ENCODE measurements at places on chromosomes 11 and 22. TPM values are rescaled to one million over a fixed set of nuclear protein-coding genes. Genes with fewer than 3 reads are reported as not detected.

- peak overlapping the region; percentile 97 for H3K27ac ChIP-seq
- H3K4me1 ChIP-seq, result no peaks in the 10 kb centered on the region
- peak; percentile 85 for DNase-seq
These were observed 84.8 kb downstream of the TP53I11 start for GRCh38 chr11:44865866-44866272.

DNA sequence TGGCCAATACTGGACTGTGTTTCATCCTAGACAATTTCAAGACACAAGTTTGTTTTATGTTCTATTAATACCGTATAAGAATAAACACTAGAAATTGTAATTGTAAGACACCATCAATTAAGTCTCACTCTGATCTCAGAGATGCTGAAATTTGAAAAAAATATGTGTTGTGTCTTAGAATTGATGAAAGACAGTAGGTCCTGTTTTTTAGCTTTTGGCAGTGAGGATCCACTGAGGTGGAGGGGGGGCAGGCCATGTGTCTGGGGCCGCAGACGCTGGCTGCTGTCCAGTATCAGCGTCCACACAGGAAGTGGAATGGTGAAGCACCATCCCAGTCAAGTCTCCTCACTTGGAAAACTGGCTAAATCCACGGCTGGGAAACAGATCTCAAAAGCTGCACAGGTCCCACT is 22.5 kb upstream of the ALG8 start:
- no peaks in the 10 kb centered on the region for H3K36me3 ChIP-seq
- peak overlapping the region; percentile 75 for H3K27ac ChIP-seq
- DNase-seq, result peak; percentile 93
- H3K4me3 ChIP-seq, result no peak overlapping the region

DNA sequence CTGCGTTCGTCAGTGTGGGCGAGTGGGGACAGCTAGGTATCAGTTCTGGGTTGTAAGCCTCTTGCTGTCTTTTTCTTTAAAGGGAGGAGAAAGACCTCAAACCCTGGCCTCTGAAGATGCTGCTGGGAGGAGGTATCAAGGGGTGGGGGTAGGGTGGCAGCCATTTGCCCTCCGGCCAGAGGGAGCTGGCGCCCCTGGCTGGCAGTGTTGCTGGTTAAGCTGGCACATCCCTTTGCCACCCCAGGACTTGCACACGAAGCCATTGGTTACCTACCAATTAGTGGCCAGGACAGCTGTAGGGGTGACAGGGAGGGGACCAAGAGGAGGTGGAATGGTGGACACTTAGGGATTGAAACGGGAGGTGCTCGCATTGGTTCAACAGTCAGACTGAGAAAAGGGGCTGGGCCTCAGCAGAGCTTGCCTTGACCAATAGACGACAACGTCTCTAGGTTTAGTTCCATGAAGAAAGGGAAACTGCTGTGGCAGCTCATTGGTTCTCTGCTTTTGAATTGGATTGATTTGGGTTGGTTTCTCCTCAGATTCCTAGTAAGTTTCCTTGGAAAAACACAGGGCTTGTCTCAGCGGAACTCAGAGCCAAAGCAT is 77.9 kb downstream of the ST3GAL4 start:
- no peak for DNase-seq
- no peaks in the 10 kb centered on the region for H3K36me3 ChIP-seq

GRCh38 chr22:37749226-37749625 is 52.4 kb downstream of the TRIOBP start:
- peaks cover 85% of the 10 kb centered on the region for H3K4me1 ChIP-seq
- H3K27me3 ChIP-seq, result no peaks in the 10 kb centered on the region
- DNase-seq, result no peak
- H3K4me3 ChIP-seq, result no peak overlapping the region
- peak overlapping the region; percentile 98 for H3K27ac ChIP-seq

GRCh38 chr11:133660202-133660568 is 127.9 kb upstream of the OPCML start:
- no peaks in the 10 kb centered on the region for H3K36me3 ChIP-seq
- no peak overlapping the region for H3K4me3 ChIP-seq
- H3K4me1 ChIP-seq, result no peaks in the 10 kb centered on the region
- H3K27me3 ChIP-seq, result no peaks in the 10 kb centered on the region
- DNase-seq, result no peak

- peak; percentile 74 for DNase-seq
- no peaks in the 10 kb centered on the region for H3K4me1 ChIP-seq
- no peaks in the 10 kb centered on the region for H3K27me3 ChIP-seq
- no peak overlapping the region for H3K4me3 ChIP-seq
These were observed 26.6 kb upstream of the IL17RA start for GRCh38 chr22:17057959-17058814.

DNA sequence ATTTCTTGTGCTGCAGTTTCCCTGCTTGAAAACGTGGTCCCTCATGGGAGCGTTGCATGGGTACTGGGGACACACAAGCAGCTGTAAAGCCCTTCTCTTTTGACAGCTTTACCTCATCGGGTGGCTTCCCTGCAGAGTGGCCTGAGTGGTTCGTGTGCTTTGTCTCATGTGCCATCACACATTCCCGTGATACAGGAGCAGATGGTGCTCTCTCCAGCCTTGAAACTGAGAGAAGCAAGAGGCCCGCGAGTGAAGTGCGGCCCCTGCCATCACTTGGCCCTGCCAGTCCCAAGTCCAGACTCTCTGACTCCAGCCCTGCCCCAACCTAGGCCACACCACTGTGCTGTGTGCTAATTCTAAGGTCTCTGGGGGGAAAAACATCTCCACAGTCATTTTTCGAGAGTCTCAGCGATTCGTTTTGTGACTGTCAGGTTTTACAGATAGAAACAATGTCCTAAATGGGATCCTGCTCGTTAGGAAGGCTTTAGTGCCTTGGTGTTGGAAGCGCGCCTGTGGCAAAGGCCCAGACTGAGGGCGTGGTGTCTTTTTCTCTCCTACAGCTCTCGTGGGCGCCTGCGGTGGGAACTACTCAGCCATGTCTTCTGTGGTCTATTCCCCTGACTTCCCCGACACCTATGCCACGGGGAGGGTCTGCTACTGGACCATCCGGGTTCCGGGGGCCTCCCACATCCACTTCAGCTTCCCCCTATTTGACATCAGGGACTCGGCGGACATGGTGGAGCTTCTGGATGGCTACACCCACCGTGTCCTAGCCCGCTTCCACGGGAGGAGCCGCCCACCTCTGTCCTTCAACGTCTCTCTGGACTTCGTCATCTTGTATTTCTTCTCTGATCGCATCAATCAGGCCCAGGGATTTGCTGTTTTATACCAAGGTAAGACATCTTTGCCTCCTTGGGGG is 64.2 kb downstream of the KREMEN1 start:
- H3K36me3 ChIP-seq, result no peaks in the 10 kb centered on the region
- H3K27ac ChIP-seq, result no peak overlapping the region
- H3K4me3 ChIP-seq, result no peak overlapping the region
- no peaks in the 10 kb centered on the region for H3K27me3 ChIP-seq
- H3K4me1 ChIP-seq, result no peaks in the 10 kb centered on the region

DNA sequence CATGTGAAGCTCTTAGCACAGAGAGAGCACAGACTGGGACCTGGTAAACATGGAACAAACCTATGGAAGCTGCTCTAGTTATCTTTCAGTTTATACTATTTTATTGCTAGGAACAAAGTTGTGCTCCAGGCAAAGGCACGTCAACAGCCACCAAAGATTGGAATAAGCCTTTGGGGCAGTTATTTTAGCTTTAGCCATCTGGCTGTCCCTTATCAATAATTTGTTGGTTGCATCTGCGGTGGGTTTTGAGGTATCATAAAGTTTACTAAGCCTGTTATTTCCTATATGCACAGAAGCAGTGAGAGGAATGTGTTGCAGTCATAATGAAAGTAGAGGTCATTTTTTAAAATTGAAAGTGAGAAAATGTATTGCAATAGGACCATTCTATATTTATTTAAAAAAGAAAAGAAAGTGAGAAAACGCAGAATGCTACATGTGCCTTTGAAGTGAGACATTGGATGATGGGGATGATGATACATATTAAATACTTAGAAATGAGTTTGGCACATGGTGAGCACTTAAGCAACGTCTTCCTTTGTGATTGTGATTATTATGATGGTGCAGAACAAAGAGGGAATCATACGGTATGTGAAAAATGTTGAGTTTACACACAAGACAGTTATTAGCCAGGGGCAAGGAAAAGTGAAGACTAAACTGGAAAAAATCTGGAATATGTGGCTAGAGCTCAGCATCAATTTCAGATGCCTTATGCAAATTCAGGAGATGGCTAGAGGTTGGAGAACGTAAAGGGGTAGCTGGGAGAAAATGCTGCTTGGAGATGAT is 58.3 kb downstream of the PRR5L start:
- H3K27me3 ChIP-seq, result no peaks in the 10 kb centered on the region
- H3K27ac ChIP-seq, result no peak overlapping the region
- H3K4me3 ChIP-seq, result no peak overlapping the region
- H3K4me1 ChIP-seq, result no peaks in the 10 kb centered on the region

GRCh38 chr11:66809592-66809991 is 33.6 kb upstream of the RCE1 start:
- no peaks in the 10 kb centered on the region for H3K27me3 ChIP-seq
- H3K4me1 ChIP-seq, result no peaks in the 10 kb centered on the region
- H3K27ac ChIP-seq, result no peak overlapping the region
- H3K4me3 ChIP-seq, result no peak overlapping the region

DNA sequence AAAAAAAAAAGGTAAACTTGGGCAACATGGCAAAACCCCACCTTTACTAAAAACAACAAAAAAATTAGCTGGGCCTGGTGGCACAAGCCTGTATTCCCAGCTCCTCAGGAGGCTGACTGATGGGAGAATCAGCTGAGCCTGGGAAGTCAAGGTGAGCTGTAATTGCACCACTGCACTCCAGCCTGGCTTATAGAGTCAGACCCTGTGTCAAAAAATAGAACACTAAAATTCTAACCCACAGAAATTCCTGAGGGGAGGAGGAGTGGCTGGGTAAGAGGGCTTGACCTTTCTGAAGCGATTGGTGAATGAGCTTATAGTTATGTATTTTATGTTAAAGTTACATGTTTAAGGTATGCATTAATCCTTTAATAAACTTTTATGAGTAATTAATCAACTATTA is 53.3 kb downstream of the FAT3 start:
- no peak overlapping the region for H3K27ac ChIP-seq
- no peaks in the 10 kb centered on the region for H3K36me3 ChIP-seq
- no peak for DNase-seq
- no peaks in the 10 kb centered on the region for H3K4me1 ChIP-seq
- H3K4me3 ChIP-seq, result no peak overlapping the region

Gene CFAP300
- total RNA-seq, result 2.0 TPM
